Brain microvascular endothelial cell (primary cell): ENCODE measurements at places on chromosomes 3 and 15.

GRCh38 chr15:94177112-94177511, 54.2 kb upstream of the MCTP2 start:
- peak; percentile 33 for DNase-seq

DNA sequence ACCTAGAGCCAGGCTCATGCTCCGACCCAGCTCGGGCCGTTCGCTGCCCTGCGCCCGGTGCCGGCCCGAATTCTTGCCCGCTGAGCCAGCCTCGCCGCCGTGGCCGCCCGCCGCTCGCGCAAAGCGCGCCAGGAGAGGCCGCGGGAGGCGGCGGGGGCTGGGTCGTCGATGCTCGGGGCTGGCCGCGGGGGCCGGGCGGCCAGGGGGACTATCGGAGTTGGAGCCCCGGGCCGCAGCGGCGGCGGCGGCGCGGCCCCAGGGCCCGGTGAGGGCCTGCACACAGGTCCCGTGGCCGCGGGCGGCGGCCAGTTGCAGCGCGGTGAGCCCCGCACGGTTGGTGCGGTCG, 1.1 kb downstream of the ANKRD63 start:
- DNase-seq, result no peak

DNA sequence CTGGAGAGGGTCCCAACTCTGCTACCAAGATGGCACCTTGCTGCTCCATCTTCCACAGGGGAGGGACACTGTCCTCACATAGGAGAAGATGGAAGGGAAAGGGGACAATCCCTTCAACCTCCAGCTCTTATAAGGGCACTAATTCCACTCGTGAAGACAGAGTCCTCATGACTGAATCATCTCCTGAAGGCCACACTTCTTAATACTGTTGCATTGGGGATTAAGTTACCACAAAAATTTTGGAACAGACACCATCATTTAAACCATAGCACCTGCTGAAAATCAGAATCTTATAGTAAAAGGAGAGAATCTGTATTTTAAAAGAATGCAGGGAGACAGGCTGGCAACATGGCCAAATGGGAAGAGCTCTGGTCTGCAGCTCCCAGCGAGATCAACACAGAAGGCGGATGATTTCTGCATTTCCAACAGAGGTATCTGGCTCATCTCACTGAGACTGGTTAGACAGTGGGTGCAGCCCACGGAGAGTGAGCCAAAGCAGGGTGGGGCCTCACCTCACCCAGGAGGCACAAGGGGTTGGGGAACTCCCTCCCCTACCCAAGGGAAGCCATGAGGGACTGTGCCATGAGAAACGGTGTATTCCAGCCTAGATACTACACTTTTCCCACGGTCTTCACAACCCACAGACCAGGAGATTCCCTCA, 69.4 kb upstream of the LIPC start:
- no peak for DNase-seq

DNA sequence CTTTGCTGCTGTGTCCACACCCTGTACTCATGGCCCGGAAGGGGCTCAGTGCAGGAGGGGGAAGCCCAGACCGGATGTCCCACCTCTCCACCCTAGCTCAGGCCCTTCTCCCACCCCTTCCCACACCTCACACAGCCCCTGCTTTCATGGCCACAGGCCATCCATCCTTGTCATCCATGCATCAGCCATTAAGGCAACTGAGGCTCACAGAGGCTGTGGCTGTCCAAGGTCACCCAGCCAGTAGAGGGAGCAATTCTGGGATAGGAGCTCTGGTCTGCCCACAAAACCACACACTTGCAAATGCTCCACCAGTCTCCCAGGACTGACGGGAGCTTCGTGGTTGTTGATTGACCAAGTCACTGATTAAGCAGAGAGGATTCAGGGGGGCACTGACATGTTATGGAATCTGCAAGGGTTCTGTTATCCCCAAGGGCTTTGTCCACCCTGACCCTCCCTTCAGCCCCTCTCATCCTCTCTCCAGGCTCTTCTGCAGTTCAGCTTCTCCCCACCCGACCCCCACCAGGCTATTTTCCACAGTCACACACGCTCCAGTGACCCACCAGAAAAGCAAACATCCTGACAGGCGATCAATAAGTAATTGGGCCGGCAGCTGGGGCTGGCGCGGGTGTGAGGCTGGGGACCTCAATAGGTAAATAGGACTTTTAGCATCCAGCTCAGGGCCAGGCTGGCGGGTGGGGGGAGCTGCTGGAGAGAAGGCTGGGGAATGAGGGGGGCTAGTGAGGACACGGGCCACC, 15.1 kb downstream of the LINGO1 start:
- no peak for DNase-seq

GRCh38 chr15:85168642-85169173, 187.1 kb downstream of the PDE8A start:
- DNase-seq, result peak; percentile 21

DNA sequence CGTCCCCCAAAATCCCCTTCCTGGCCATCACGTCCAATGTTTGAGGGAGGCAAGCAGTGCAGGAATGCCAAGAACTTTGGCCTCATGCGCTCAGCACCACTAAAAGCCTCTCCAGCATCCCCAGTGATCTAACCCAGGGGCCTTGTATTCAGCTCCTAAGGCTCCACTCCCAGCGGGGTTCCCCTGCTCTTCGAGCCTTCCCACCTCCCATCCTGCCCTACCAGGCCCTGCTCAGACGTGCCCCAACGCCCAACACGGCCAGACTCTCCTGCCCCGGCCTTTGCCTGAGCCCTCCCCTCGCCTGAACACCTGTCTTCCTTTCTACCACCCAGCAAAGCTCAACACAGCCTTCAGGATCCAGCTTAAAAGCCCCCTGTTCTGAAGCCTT, 30.5 kb downstream of the PLXND1 start:
- DNase-seq, result no peak

- DNase-seq, result no peak
Observed at GRCh38 chr3:126422571-126423091, 27.9 kb downstream of the CFAP100 start.

GRCh38 chr3:38478901-38479300, 17.2 kb upstream of the EXOG start:
- no peak for DNase-seq

DNA sequence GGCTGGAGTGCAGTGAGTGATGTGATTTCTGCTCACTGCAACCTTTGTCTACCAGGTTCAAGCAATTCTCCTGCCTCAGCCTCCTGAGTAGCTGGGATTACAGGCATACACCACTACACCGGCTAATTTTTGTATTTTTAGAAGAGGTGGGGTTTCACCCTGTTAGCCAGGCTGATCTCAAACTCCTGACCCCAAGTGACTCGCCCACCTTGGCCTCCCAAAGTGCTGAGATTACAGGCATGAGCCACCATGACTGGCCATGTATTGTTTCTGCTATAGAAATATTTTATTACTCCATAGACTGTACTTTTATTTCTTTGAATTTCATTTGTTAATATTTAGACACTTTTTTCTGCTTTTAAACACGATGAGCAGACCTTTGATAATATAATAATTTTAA, 60.4 kb downstream of the GTF2E1 start:
- peak; percentile 43 for DNase-seq

DNA sequence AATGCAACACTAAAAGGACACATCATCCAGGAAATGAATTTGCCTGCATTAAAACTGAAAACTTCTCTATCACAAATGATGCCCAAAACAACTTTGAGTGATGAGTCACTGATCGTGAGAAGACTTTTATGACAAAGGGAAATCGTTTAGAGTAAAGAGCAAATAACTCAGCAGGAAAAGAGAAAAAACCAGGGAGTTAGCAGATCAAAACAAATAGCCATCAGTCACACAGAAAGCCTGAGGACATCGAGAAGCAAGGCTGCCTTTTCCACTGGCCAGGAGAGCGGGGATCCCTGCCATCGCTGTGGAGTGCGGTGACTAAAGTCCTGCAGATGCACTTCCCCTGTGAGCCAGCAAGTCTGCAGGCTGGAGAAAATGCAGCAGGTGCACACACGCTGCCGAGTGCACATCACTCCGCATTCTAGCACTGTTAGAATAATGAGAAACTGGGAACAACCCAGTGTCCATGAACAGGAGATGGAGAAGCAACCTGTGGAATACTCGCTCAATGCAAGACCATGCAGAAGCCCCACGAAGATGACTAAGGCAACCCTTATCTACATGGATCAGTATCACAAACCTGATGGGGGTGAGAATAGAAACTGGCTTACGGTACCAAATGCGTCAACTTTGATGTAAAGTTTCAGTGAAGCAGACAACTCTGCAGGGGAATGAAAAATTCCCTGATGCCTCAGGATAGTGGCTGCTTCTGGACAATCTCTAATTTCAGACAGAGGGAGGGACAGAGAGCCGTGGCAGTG, 86.4 kb downstream of the NSMCE3 start:
- DNase-seq, result peak; percentile 12

DNA sequence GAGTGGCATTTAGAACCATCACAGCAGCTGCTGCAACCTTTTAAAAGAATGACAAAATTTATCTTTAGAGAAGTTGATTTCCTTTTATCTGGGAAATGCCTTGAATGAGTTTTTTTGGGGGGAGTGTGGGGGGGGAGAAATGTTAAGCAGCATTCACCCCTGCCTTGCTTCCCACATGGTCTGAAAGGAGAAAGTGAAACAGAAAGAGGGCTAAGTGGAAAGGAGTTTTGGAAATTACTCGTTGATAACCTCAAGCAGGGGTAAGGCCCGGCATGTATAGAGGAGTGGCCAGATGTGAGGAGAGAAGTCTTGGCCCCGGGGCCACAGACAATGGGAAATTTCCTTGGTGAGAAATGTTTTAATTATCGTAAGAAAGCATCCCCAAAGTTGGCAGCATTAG, 23.5 kb downstream of the B3GALNT1 start:
- no peak for DNase-seq

GRCh38 chr3:46699676-46700523, 1.3 kb upstream of the TMIE start:
- no peak for DNase-seq

GRCh38 chr15:38853608-38854007, 289.0 kb upstream of the RASGRP1 start:
- DNase-seq, result peak; percentile 57

DNA sequence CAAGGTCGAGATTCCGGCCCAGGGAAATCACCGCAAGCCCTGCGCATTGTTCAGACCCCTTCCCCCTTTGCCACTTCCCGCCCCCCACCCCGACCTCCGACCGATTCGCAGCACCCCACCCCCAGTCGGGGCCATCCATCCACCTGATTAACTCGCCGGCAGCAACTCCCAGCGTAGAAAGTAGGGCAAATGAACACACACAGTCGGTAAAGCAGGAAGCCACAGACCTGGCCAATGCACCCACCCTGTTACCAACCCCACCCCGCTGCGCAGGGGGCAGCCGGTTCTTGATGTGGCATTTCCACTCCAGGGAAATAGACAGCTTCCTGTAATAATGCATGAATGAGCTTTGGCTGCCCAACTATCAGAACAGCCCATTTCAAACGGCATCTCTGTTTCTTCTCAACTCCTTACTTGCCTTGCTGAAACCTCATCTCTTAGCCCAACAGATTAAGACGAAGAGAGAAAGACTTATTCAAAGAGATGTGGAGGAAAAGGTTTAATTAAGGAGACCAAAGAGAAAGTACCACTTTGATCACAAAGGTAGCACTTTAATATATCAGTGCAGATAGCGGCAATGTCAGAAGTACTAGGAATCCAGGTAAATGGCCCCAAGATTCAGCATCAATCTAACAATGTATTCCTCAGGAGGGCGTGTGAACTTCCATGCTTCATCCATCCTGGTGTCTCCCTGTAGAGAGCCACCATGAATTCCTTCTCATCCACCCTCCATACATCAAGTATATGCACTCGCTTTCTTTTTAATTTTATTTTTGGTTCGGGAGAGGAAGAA, 1.9 kb downstream of the TNIK start:
- DNase-seq, result no peak

- DNase-seq, result no peak
Observed at GRCh38 chr3:68256635-68257223, 602.3 kb upstream of the SUCLG2 start.

DNA sequence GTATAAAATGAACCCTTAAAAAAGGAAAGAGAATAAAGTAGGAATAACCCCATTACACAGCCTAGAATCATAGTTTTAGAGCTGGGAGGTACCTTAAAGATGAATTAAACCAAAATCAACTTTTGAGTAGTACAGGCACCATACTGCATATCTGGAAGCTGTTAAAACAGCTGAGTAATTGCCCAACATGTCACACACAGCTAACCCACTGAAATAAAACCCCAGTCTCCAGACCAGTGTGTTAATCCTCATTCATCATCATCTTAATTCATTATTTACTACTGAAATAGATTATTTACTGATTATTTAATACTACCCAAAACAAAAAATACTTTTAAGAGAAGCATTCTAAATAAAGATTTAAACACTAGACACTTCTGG, 52.8 kb downstream of the GPR160 start:
- DNase-seq, result no peak
